HFFc6 (cell line): ENCODE measurements at places on chromosomes 5 and 9. TPM values are rescaled to one million over a fixed set of nuclear protein-coding genes. Genes with fewer than 3 reads are reported as not detected.
A peak's percentile ranks its signal among the peaks of the same experiment; 100 is the strongest.

Gene ZNF782
- total RNA-seq: 1.2 to 2.1 TPM (median 1.6 TPM) in 3 replicates

DNA sequence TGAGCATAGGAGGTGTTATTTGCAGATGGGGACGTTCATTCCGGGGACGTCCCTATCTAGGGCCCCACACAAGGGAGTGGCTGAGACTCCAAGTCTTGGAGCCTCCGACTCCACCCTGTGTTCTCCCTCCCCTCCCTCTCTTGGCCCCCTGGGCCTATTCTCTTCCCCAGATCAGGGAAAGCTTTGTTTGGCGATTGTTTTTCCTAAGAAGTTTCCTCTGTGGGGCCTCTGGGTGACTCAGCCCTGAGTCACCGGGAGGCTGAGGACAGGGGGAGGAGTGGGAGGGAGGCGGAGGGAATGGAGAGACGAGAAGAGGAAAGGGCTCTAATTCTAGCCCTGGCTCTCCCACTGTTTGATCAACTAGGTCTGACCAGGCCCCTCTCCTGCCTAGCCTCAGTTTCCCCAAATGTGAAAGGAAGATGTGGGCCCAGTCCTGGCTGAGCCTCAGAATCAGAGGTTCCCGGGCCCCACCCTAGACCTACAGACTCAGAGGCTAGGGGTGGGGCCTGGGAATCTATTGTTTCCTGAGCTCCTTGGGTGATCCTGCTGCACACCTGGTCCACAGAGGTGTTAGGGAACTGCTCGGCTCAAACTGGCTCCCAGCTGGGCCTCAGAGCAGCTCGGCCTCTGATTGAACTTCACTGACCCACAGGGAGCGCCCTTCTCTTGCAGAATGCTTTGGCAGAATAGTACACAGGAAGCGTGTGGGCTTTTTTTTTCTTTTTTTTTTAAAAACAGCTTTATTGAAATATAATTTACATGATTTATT, 19.2 kb downstream of the GSN start:
- DNase-seq: peak; percentile 88

- DNase-seq: no peak
Observed at GRCh38 chr9:130406278-130406895, 38.4 kb upstream of the ASS1 start.

DNA sequence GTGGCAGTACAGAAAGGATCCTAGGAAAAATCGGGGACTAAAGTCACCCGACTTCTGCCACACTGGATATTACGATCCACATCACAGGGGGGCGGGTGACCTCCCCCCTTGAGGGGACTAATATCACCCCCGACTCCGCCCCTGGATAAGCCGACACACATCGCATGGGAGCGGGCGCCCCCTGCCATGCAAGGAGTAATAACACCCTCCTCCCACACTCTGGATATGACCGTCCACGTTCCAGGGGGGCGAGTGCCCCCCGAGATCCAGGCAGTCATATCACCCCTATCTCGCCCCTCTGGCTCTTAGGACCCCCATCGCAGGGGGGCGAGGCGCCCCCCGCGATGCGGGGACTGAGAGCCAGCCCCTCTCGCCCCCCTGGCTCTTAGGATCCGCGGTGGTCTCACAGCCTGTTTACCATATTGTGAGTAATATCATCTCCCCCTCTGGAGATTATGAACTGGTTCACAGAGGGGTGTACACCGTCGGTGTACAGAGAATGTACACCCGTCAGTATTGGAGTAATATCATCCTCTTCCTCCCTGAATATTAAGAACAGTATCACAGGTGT, 423.0 kb downstream of the DIRAS2 start:
- no peak for DNase-seq

GRCh38 chr9:132505991-132506655, 76.3 kb upstream of the BARHL1 start:
- no peak for DNase-seq

GRCh38 chr5:115532517-115532916, 12.1 kb downstream of the FEM1C start:
- no peak for DNase-seq

GRCh38 chr9:133613432-133613831, 4.2 kb upstream of the FAM163B start:
- no peak for DNase-seq

Gene AGXT2
- total RNA-seq: not detected in 3 replicates

- no peak for DNase-seq
Observed at GRCh38 chr5:35468811-35469210, 148.9 kb upstream of the SPEF2 start.

DNA sequence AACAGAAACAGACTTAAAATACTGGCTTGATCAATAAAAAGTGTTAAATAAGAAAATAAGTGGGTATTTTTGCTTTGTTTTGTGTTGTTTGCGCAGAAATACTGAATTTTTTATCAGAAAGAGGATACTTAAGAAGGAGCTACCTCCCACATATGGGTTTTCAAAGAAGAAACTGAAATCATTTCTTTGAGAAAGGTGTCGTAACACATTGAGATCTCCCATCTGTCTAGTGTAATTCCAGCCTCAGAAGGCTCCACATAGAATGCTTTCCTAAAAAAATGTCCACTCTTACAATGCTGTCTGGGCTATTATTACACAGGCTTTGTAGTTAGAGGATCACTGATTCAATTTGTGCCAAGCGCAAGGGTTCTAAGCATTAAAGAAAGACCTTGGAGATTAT, 226.2 kb downstream of the EPB41L4A start:
- DNase-seq: no peak

- DNase-seq: no peak
Observed at GRCh38 chr5:106171132-106171531, 1499.6 kb downstream of the EFNA5 start.

GRCh38 chr5:111394586-111394985, 117.7 kb downstream of the STARD4 start:
- DNase-seq: peak; percentile 56

- no peak for DNase-seq
Observed at GRCh38 chr5:78568212-78568611, 80.4 kb downstream of the LHFPL2 start.

Gene CDH9
- not detected in 3 replicates for total RNA-seq

Gene MLANA
- not detected in 3 replicates for total RNA-seq

Gene GPRIN1
- total RNA-seq: 2.8 to 5.2 TPM (median 3.0 TPM) in 3 replicates

DNA sequence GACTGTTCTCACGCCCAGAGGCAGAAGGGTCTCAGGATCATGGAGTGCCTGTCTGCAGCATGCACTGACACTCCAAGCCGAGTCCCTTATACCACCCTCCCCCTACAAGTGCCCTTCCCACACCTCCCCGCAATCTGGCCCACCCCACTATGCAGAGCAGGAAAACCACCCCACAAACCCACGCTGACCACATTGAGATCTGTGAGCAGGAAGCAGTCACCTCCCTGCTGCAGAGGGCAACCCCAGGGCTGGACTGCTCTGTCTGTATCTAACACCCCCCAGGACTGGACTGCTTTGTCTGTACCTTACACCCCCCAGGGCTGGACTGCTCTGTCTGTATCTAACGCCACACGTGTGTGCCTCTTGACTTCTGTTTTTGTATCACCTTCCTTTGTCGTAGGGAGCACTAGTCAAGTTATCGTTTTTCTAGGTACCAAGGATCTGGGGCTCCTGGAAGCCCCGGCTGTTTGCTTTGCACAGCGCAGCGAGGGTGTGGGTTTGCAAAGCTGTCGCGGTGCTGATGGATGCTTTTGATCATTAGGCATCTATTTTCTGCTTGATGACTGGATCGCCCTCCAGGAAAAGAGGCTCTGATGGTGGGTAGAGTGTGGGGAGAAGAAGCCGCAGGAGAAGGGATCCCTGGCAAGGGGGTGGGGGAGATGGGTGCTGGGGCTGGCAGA, 21.5 kb downstream of the OLFM1 start:
- no peak for DNase-seq

GRCh38 chr5:112931473-112931872, 9.4 kb upstream of the REEP5 start:
- no peak for DNase-seq

DNA sequence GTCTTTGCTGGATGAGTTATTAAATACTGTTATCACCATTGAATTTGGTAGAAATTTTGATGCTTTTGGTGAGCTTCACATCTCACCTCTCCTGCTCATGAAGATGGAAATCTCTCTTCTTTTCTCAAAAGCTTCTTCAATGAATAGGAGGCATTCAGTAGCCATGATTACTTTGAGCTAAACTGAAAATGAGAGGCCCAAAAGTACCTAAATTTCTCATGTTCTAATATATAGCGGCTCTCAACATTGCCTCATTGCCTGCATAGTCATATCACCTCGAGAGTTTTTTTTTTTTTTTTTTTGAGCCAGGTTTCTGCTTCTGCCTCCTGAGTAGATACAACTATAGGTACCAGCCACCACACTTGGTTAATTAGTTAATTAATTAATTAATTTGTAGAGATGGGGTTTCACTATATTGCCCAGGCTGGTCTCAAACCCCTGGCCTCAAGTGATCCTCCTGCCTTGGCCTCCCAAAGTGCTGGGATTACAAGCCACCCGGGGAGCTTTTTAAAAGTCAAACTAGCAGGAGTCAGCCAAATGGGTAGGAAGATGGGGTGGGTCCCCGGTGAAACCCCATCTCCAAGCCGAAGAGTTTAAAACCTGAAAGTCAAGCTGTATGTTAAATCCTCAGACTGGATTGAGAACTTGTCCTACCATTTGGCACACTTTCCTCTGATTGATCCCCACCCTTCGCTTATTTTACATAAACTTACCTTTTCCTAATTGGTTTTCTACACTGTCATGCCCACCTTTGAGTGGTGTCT, 169.0 kb downstream of the DOCK2 start:
- DNase-seq: no peak

GRCh38 chr5:170450061-170450669, 53.7 kb upstream of the KCNIP1 start:
- no peak for DNase-seq

GRCh38 chr9:135551031-135551430, 5.1 kb downstream of the OBP2A start:
- no peak for DNase-seq

Gene HK3
- not detected in 3 replicates for total RNA-seq

DNA sequence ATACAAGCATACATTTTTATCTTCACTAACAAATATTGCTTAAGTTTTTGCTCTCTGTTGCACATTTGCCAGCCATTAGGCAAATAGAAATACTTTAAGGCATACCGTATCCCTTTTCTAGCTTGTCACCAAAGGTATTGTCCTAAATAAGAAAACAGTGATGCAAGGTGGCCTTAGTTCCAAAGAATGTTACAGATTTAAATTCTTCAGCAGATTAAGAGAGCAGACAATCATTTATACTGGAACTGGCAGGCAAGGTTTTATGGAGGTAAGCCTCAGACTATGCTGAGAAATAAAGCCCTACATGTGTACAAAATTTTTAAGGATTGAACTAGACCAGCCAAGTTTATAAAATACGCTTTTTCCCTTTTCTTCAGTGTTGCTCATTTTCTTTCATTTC, 247.8 kb downstream of the IZUMO3 start:
- DNase-seq: no peak

Gene FOXD4L6
- not detected in 3 replicates for total RNA-seq

DNA sequence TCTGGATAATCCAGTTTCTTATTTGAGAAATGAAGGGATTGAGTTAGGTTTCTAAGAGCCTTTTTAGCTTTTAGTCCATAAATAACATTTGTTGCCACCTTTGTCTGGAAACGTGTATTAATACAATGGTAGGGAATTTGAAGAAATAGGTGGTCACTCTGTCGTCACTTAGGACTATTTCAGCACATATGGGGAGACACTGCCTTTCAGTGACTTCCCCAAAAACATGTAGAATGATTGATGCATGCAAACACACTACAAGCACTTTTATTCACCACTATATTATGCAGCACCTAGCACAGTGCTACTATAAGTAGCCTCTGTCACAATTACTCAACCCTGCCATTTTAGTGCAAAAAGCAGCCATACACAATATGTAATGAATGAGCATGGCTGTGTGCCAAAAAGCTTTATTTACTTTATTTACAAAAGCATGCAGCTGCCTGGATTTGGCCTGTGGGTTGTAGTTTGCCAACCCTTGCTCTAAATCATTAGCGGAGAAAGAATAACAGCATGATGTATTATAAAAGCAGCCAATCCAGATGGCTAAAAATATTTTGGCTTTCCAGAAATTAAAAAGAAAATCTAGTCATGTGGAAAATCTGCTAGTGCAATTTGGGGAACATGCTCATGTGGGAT, 154.2 kb upstream of the HMHB1 start:
- DNase-seq: no peak

GRCh38 chr9:135480071-135480939, 723 bp downstream of the PPP1R26 start:
- DNase-seq: no peak

Gene SSBP2
- 21.0 to 24.1 TPM (median 22.4 TPM) in 3 replicates for total RNA-seq

DNA sequence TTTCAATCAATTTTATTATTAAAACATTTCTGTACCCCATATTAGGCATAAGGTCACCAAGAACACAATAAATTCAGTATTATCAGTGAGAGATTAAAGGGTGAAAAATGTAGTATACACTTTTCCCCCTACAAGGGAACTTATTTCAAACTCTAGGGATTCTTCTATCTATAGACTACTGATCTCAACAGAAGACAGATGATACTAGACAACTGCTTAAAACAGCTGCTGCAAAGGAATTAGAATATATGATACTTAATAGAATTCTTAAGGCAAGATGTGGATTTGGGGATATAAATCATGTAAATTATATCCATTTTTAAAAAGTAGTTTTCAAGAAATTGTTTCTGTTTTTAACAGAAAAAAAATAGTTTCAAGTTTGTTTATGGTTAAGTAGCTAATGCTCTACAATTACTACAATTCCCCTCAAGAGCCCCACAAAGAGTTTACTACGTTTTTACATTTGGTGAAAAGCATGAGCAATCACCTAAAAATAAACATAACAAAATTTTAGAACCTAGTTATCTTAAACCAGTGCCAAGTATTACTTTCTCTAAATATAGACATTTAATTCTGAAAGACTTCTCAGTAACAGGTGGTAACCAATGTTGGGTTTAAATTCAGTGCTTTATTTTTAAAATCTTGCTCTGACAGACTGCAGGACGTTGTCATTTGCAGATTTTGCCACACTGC, 6.0 kb downstream of the KIF24 start:
- DNase-seq: no peak

DNA sequence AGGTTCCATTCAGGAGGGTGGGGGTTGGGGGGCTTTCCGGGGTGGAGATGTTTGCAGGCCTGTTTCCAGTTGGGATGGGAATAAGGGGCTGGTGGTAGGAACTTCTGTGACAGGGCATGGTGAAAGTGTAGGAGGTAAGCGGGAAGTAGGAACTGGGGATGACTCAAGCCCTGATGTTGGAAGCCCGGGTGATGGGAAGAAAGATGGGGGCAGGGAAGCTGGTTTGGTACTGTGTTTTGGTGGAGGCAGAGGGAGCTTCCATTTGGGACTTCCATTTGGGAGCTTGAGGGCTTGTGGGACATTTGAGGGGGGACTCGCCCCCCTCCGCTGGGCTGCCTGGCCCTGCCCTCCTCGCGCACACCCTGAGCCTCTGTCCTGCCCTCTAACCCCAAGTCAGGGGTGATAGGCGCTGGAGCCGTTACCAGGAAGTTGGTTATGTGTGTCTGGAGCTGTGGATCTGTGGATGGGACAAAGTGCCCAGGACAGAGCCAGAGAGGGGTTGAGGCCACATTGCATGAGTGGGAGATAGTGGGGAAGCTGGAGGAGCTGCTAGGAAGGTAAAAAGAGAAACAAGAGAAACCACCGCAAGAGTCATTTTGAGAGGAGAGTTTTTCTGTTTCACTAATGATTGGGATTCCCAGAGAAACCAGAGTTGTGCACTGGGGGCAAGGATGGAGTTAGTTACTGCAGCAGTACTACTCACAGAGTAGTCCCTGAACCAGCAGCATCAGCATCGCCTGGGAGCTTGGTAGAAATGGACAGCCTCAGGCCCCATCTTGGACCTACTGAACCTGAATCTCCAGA, 6.6 kb downstream of the RGS14 start:
- no peak for DNase-seq

- DNase-seq: no peak
Observed at GRCh38 chr9:131266266-131267229, 9.8 kb downstream of the FAM78A start.

Gene KIF4B
- 0.11 TPM in 1 of 2 replicates, not detected in the other for total RNA-seq

GRCh38 chr9:37119907-37120842, at the start of gene ZCCHC7:
Gene ZCCHC7, plus strand, starts transcription at chr9:37120574.
- DNase-seq: peak; percentile 94
